Activated CD8-positive, alpha-beta memory T cell treated with anti-CD3 and anti-CD28 coated beads for 36 hours (primary cell): ENCODE measurements at places on chromosomes 11 and 22. TPM values are rescaled to one million over a fixed set of nuclear protein-coding genes. Genes with fewer than 3 reads are reported as not detected.

ALDH3B1 gene
- total RNA-seq = not detected

P2RY2 gene
- total RNA-seq = not detected

RHOD gene
- total RNA-seq = 1.5 TPM

RFPL1 gene
- not detected for total RNA-seq

IGF2 gene
- total RNA-seq = 10.7 TPM

NXPE4 gene
- total RNA-seq = not detected

PNPLA3 gene
- total RNA-seq = 0.15 TPM

PDGFD gene
- 0.11 TPM for total RNA-seq

PRG3 gene
- not detected for total RNA-seq

LIF gene
- 121 TPM for total RNA-seq

MYO18B gene
- total RNA-seq = 0.80 TPM

HOATZ gene
- total RNA-seq = not detected

ATG13 gene
- 52.5 TPM for total RNA-seq

CCDC73 gene
- total RNA-seq = 0.04 TPM

PDE2A gene
- total RNA-seq = 0.29 TPM

ROM1 gene
- total RNA-seq = 3.2 TPM

BBOX1 gene
- not detected for total RNA-seq

CACNA1I gene
- 0.19 TPM for total RNA-seq

SLC7A4 gene
- total RNA-seq = 0.19 TPM

SLC25A18 gene
- not detected for total RNA-seq

SEPTIN3 gene
- 0.55 TPM for total RNA-seq

CECR2 gene
- total RNA-seq = not detected

MOV10L1 gene
- not detected for total RNA-seq

DNAJB7 gene
- total RNA-seq = not detected

TMA7B gene
- total RNA-seq = 0.75 TPM

TIMP3 gene
- 0.32 TPM for total RNA-seq

KRTAP5-1 gene
- not detected for total RNA-seq

SHISAL1 gene
- total RNA-seq = not detected

MUC5AC gene
- total RNA-seq = not detected

API5 gene
- 193 TPM for total RNA-seq

CD82 gene
- 424 TPM for total RNA-seq

MAPK8IP2 gene
- 0.11 TPM for total RNA-seq

GGT1 gene
- 40.5 TPM for total RNA-seq

IGLL1 gene
- total RNA-seq = not detected

SGSM1 gene
- not detected for total RNA-seq

OR52N4 gene
- total RNA-seq = 0.21 TPM

KRTAP5-9 gene
- total RNA-seq = not detected

KDM4E gene
- not detected for total RNA-seq

ENDOD1 gene
- total RNA-seq = 40.9 TPM

CASP12 gene
- not detected for total RNA-seq

NFRKB gene
- total RNA-seq = 37.5 TPM

WT1 gene
- total RNA-seq = not detected

FGF3 gene
- not detected for total RNA-seq

TMEM132A gene
- total RNA-seq = 1.1 TPM

MS4A6E gene
- not detected for total RNA-seq

PRODH gene
- total RNA-seq = 0.13 TPM

TMEM191B gene
- total RNA-seq = 1.2 TPM

OR51B2 gene
- not detected for total RNA-seq

TH gene
- not detected for total RNA-seq

KRTAP5-2 gene
- not detected for total RNA-seq

VSIG2 gene
- 0.25 TPM for total RNA-seq

MS4A7 gene
- not detected for total RNA-seq

BCR gene
- 29.9 TPM for total RNA-seq
